Endothelial cell of umbilical vein (primary cell): ENCODE measurements at places on chromosomes 12 and 14. TPM values are rescaled to one million over a fixed set of nuclear protein-coding genes. Genes with fewer than 3 reads are reported as not detected.

- H3K27ac ChIP-seq, result no peak overlapping the region
- H3K4me3 ChIP-seq, result no peak overlapping the region
- no peak for DNase-seq
- H3K27me3 ChIP-seq, result peaks cover 4% of the 10 kb centered on the region
- H3K36me3 ChIP-seq, result no peaks in the 10 kb centered on the region
These were observed 108.5 kb downstream of the SCARB1 start for GRCh38 chr12:124754949-124755800.

SYNDIG1L gene
- not detected in 2 replicates for total RNA-seq

RPGRIP1 gene
- total RNA-seq, result not detected in 2 replicates

DNA sequence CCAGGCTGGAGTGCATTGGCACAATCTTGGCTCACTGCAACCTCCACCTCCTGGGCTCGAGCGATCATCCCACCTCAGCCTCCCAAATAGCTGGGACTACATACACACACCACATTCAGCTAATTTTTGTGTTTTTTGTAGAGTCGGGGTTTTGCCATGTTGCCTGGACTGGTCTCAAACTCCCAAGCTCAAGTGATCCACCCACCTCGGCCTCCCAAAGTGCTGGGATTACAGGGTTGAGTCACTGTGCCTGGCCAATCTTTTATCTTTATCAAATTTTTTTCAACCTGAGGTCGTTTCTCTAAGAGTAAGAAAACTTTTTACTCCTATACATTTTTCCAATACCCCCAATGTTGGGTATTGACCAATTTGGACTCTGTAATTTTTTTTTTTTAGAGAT is 40.0 kb upstream of the NAP1L1 start:
- H3K36me3 ChIP-seq, result no peaks in the 10 kb centered on the region
- peak; percentile 12 for DNase-seq
- peak overlapping the region; percentile 89 for H3K27ac ChIP-seq
- H3K4me3 ChIP-seq, result no peak overlapping the region
- H3K4me1 ChIP-seq, result peaks cover 18% of the 10 kb centered on the region
- no peaks in the 10 kb centered on the region for H3K27me3 ChIP-seq

DNA sequence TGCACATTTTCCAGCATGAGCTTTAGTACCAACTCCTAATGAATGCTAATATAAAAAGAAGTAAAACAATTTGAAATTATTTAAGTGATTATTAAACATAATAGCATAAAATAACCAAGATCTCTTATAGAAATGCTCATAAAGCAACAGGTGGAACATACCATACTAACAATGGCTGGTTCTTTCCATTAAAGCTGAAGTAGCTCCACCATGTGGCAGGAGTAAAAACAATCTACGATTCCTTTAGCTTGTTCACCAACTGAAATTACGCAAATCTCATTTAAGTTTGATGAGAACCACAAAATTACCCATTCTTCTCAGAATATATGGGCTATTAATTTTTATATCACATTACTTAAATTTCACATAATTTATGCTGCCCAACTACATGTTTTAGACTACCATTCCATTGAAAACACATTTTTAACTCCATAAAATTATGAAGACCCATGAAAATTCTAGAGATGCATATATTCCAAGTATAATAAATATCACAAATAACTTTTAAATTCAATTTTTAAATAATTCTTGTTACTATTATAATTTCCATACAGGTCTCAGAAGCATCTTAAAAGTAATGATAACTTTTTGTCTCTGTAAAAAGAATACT is 213.6 kb downstream of the DAD1 start:
- no peak overlapping the region for H3K27ac ChIP-seq
- no peaks in the 10 kb centered on the region for H3K4me1 ChIP-seq
- peak; percentile 62 for DNase-seq
- H3K36me3 ChIP-seq, result no peaks in the 10 kb centered on the region
- peaks cover 52% of the 10 kb centered on the region for H3K27me3 ChIP-seq
- H3K4me3 ChIP-seq, result no peak overlapping the region

GRCh38 chr14:102097441-102098135 is 10.7 kb upstream of the HSP90AA1 start:
- H3K4me3 ChIP-seq, result no peak overlapping the region
- no peaks in the 10 kb centered on the region for H3K36me3 ChIP-seq
- H3K4me1 ChIP-seq, result no peaks in the 10 kb centered on the region

- no peak for DNase-seq
- H3K4me3 ChIP-seq, result no peak overlapping the region
- H3K27me3 ChIP-seq, result no peaks in the 10 kb centered on the region
- peaks cover 1% of the 10 kb centered on the region for H3K36me3 ChIP-seq
These were observed 55.1 kb downstream of the MNAT1 start for GRCh38 chr14:60789656-60790055.

DNA sequence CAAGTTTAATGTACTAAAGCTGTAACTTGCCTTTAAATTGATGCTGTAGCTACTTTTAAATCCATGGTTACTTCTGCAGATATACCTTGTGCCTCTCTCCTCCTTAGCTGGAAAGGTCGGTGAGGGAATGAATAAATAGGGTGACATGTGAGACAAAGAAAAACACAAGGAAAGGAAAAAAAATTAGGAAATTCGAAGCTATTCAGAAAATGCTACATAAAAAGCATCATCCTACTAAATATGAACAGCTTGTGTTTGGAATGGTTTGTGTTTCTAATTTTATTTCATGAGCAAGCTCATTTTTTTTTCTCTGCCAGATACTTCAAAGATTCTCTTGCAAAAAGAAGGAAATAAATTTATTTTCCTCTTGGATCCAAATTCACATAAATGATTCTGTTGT is 186.3 kb upstream of the NUDT4 start:
- no peak overlapping the region for H3K27ac ChIP-seq
- H3K4me1 ChIP-seq, result no peaks in the 10 kb centered on the region
- no peaks in the 10 kb centered on the region for H3K36me3 ChIP-seq
- no peak for DNase-seq
- H3K4me3 ChIP-seq, result no peak overlapping the region

DNA sequence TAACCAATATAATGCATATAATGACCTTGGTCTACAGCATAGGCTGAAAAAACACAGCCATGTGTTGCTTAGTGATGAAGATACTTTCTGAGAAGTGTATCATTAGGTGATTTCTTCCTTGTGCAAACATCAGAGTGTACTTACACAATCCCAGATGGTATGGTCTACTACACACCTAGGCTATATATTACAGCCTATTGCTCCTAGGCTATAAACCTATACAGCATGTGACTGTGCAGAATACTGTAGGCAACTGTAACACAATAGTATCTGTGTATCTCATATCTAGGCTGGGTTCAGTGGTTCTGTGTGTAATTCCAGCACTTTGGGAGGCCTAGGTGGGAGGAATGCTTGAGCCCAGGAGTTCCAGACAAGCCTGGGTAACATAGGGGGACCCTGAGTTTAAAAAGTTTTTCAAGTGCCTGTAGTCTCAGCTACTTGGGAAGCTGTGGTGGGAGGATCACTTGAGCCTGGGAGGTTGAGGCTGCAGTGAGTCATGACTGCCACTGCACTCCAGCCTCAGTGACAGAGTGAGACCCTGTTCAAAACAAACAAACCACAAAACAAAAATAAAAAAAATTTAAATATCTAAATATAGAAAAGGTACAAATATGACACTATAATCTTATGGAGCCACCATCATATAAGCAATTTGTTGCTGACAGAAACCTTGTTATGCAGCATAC is 66.6 kb downstream of the GRIP1 start:
- no peak overlapping the region for H3K4me3 ChIP-seq
- no peaks in the 10 kb centered on the region for H3K4me1 ChIP-seq
- no peaks in the 10 kb centered on the region for H3K36me3 ChIP-seq

DNA sequence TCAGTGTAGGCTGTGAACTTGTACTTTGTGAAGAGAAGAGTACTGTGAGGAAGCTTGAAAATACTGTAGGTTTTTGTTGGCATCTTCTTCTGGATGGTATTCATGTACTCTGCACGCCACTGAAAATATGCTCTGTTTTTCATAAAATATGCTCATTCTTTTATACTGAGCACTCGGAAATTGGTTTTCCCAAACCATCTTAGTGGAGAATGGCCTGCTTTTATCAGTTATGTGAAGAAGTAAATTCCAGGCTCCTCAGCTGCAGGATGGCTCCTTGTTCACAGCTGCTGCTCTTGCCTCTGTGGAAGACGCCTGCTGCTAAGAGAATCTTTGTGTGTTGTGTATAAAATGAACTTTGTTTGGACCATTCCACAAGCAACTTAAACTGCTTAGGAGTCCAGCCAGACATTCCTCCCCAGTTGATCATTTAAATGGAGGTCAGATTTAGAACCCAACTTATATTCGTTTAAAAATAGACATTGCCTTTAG is 443.5 kb upstream of the RGS6 start:
- no peak overlapping the region for H3K27ac ChIP-seq
- no peak for DNase-seq
- H3K4me3 ChIP-seq, result no peak overlapping the region
- H3K4me1 ChIP-seq, result no peaks in the 10 kb centered on the region

CLEC6A gene
- not detected in 2 replicates for total RNA-seq

GRCh38 chr12:11753150-11753499 is 103.7 kb downstream of the ETV6 start:
- H3K27me3 ChIP-seq, result no peaks in the 10 kb centered on the region
- DNase-seq, result no peak
- H3K4me1 ChIP-seq, result peaks cover 2% of the 10 kb centered on the region
- H3K4me3 ChIP-seq, result no peak overlapping the region
- no peaks in the 10 kb centered on the region for H3K36me3 ChIP-seq
- H3K27ac ChIP-seq, result no peak overlapping the region

GRCh38 chr12:64184216-64184615 is 37.9 kb downstream of the KICS2 start:
- DNase-seq, result no peak
- no peaks in the 10 kb centered on the region for H3K27me3 ChIP-seq
- H3K36me3 ChIP-seq, result no peaks in the 10 kb centered on the region
- H3K4me1 ChIP-seq, result peaks cover 51% of the 10 kb centered on the region
- no peak overlapping the region for H3K4me3 ChIP-seq

DNA sequence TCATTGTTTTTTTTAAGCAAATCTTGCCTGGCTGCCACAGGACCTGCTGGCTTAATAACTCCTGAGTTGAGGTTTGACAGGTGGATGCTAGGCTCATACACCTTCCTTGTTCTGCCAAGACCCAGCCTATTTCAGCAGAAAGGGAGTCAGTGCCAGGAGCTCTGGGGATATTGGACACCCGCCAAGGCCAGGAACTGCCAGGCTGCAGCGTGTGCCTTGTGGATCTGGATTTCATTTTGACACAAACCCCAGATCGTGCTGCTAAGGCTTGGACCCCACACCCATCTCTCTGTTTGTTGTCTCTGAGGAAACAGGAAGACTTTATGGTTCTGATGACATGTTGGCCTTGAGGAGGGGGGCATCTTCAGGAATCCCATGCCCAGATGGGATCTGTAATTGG is 44.4 kb upstream of the PRIMA1 start:
- H3K36me3 ChIP-seq, result no peaks in the 10 kb centered on the region
- no peak overlapping the region for H3K4me3 ChIP-seq
- no peak for DNase-seq
- H3K27ac ChIP-seq, result no peak overlapping the region
- no peaks in the 10 kb centered on the region for H3K4me1 ChIP-seq

- H3K27ac ChIP-seq, result no peak overlapping the region
- DNase-seq, result no peak
- H3K27me3 ChIP-seq, result no peaks in the 10 kb centered on the region
- H3K36me3 ChIP-seq, result no peaks in the 10 kb centered on the region
- no peaks in the 10 kb centered on the region for H3K4me1 ChIP-seq
- H3K4me3 ChIP-seq, result no peak overlapping the region
These were observed 136.8 kb downstream of the TPH2 start for GRCh38 chr12:72075401-72075800.

DNA sequence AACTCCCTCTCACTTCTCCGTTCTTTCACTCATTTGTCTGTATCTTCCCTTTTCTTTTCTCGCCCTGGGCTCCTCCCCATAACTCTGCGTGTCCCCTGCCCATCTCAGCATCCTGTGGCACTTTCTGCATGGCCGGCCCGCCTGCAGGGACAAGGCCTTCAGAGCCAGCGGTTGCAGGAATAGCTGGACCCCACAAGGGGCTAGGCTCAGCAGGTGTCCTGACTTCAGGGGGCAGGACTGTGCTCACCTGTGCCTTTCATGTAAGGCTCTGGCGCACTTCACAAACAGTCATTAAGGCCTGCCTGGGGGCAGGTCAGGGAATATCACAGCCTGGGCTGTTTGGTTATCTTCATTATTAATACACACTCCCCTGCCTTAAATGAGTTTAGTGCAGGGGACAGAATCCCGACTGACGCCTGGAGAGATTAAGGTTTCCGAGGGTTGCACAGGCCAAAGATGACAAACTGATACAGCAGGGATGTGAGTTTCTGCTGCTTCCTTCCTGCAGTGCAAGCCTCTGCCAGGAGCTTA is 768.8 kb upstream of the TBX3 start:
- H3K36me3 ChIP-seq, result no peaks in the 10 kb centered on the region
- H3K27me3 ChIP-seq, result no peaks in the 10 kb centered on the region
- DNase-seq, result no peak
- no peak overlapping the region for H3K4me3 ChIP-seq
- no peak overlapping the region for H3K27ac ChIP-seq
- no peaks in the 10 kb centered on the region for H3K4me1 ChIP-seq

DNA sequence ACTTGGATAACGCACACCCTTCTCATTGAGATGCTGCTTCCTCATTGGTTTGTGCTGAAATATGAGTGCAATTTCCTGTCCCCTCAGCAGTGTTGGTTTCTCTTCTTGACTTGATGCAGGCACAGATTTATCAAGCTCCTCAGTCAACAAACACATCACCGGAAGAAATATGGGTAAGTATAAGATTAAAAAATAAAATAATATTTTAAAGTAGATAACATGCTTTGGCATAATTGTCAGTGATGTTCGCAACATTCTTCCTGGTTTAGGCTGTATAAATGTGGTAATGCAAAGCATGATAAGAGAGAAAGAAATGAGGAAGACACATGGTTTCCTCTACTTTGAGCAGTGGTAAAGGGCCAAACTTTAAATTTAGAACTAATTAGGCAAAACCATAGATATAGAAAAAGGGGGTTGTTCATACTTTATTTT is at the start of gene GPR65:
GPR65 (plus strand) TSS at position 86 of the 432 bp plus-strand sequence. CDS start 5,713 bp downstream, outside the sequence.
- H3K27me3 ChIP-seq, result no peaks in the 10 kb centered on the region
- H3K27ac ChIP-seq, result no peak within 1 kb of the TSS
- no peaks in the 10 kb centered on the region for H3K4me1 ChIP-seq
